MM.1S (cell line): ENCODE measurements at places on chromosomes 12 and 14.

- no peak overlapping the region for H3K4me3 ChIP-seq
- peak overlapping the region; percentile 33; the same call in 1 of the 2 replicates for H3K27ac ChIP-seq
- H3K4me1 ChIP-seq, result peaks cover 15% of the 10 kb centered on the region
- no peaks in the 10 kb centered on the region for H3K27me3 ChIP-seq
- no peaks in the 10 kb centered on the region for H3K36me3 ChIP-seq
Measured at GRCh38 chr12:28378736-28379135, 188.5 kb downstream of the CCDC91 start.

DNA sequence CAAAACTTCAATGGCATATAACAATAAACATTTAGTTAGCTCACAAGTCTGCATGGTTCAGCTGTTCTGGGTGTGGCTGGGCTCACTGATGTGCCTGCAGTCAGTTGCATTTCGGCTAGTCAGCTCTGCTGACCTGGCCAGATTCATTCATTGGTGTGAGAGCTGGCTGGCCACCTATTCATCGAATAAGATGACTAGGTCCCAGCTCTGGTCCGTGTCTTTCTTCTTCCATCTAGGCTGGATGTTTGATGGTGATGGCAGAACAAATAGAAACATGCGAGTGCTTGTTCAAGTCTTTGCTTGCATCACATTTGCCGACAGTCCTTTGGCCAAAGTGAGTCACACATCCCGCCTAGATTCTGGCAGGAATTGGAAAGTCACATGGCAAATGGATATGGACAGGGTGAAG, 203.3 kb upstream of the CRY1 start:
- H3K4me1 ChIP-seq, result no peaks in the 10 kb centered on the region
- DNase-seq, result no peak
- H3K27ac ChIP-seq, result no peak overlapping the region
- H3K27me3 ChIP-seq, result no peaks in the 10 kb centered on the region

DNA sequence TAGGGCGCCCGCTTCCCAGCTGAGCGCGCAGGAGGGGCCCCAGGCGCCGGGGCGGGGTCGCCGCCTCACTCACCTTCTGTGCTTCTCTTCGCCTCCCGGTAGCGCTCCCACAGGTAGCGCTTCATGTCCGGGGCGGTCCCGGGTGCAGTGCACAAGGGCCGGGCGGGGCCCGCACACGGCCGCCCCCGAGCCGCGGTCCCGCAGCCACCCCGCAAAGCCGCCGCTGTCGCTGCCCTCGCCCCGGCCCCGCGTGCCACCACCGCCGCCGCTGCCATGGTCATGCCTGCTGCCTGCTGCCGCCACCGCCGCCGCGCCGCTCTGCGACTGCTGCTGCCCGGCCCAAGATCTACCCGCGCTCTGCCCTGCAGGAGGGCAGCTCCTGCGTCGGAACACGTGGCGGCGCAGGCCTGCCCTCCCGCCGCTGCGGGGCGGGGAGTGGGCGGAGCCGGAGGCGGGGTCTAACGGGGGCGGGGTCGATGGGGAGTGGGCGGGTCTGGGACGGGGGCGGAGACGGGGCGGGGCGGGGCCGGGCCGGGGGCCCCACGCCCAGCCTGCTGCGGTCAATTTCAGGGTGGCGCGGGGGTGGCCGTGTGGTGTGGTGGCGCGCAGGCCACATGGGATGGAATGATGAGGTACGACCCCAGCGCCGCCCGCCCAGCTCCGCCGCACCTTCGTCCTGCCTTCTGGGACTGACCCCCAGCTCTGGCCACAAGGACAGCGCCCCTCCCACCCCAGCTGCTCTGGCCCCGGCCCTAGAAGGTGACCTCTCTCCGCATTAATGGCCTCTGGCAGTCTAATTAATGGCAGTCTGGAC, at the start of gene NT5DC3:
Gene NT5DC3, minus strand, starts transcription at position 359 of the 814 bp plus-strand sequence. Its CDS starts 78 bp downstream, at position 281.
- no peaks in the 10 kb centered on the region for H3K27me3 ChIP-seq
- H3K4me1 ChIP-seq, result peaks cover 16% of the 10 kb centered on the region
- peak within 1 kb of the TSS; percentile 54 for H3K27ac ChIP-seq
- DNase-seq, result peak; percentile 86
- H3K4me3 ChIP-seq, result peak within 1 kb of the TSS; percentile 96

GRCh38 chr12:55428331-55429243, 2.5 kb downstream of the OR6C76 start:
- H3K36me3 ChIP-seq, result no peaks in the 10 kb centered on the region
- no peak for DNase-seq
- no peaks in the 10 kb centered on the region for H3K4me1 ChIP-seq
- no peak overlapping the region for H3K4me3 ChIP-seq
- no peaks in the 10 kb centered on the region for H3K27me3 ChIP-seq

DNA sequence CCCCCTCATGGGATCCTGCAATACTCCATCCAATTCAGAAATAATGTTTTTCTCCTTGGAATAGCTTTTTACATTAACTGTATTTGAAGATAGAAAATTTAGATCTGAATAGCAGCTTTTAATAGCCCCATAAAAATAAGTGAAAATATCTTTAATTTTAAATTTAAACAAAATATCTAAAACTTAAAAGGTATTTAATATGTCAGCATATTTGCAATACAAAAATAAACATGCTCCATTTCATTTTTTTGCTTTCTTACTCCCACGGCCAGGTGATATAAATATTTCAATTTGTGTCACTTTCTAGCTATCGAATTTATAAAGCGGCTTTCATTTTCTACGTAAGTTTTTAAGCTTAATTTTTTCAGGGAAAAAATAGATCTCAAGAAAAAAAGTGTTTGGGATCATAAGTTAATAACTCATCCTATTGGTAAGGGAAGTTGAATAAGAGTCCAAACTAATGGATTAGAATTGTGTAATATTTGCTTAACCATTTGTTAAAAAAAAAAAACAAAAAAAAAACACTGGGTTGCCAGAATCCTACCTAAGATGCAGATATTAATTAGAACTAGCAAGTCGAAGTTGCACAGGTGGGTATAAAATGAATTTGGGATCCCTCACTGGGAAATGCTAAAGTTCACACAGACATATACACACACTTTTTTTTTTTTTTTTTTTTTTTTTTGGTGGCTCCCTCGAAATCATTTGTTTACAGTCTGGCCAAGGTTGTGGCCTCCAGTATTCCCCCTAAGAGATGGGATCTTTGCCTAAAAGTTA, 47.6 kb downstream of the PPP2R5C start:
- H3K36me3 ChIP-seq, result no peaks in the 10 kb centered on the region
- no peaks in the 10 kb centered on the region for H3K27me3 ChIP-seq
- peak overlapping the region; percentile 87 for H3K4me3 ChIP-seq
- no peak for DNase-seq

- peak; percentile 31 for DNase-seq
- no peaks in the 10 kb centered on the region for H3K27me3 ChIP-seq
- H3K36me3 ChIP-seq, result no peaks in the 10 kb centered on the region
Measured at GRCh38 chr12:124388679-124389137, 93.8 kb downstream of the RFLNA start.

DNA sequence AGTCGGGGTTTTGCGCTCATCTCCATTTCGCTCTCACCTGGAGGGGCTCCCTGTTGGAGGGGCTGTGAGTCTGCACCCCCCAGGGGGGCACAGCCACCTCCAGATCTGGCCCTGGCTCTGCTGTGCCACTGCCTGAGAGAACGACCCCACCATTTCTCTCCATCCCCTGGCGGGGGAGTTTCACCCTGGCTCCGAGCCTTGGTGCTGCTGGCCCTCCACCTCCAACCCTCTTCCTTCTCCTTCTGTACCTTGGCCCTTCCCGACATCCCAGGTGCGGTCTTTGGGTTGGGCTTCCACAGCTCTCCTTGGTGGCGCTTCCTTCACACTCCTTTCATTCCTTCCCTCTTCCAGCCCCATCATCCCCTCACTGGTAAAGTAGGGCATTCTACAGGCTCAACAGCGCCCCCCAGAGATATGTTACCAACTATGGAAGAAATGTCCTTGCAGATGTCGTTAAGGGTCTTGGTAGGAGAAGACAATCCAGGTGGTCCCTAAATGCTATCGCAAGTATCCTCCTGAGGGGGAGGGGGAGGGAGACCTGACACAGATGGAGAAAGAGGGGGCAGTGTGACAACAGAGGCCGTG, 16.3 kb downstream of the SERPINA1 start:
- DNase-seq, result no peak
- H3K4me3 ChIP-seq, result no peak overlapping the region
- H3K4me1 ChIP-seq, result no peaks in the 10 kb centered on the region

DNA sequence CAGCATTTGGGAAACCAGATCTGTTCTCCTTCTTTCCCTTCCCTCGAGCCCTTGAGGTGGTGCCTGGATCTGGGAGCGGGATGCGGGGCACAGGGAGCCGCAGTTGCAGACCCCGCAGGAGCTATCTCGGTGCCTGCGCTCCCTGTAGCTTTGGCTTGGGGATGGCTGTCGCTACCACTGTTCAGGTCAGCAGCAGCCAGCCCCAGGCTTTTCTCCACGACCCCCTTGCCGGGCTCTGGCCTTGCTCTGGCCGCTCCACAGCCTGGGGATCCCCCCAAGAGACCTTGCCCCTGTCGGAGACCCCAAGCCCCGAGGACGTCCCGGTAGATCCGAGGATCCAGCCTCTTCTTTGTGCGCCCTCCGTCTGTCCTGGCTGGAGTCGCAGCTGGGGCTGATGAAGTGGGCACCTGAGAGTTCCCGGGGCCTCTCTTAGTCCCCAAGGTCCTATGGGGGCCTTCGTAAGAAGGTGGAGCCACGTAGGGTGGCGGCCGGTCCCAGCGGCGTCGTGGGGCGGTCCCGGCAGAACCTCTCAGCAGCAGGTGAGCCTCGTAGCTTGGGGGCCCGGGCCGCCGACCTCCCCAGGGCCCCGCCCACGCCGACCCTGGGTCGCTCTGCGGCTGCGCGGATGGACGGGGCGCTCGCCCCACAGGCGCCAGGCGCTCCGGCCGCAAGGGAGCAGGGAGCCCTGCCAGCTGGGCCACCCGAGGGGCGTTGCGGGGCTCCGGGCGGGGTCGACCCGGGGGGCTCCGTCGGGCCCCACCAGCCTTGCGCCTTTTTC, 1.3 kb downstream of the DDN start:
- H3K4me3 ChIP-seq, result peak overlapping the region; percentile 68
- no peaks in the 10 kb centered on the region for H3K36me3 ChIP-seq
- H3K4me1 ChIP-seq, result peaks cover 8% of the 10 kb centered on the region
- peaks cover 21% of the 10 kb centered on the region for H3K27me3 ChIP-seq
- H3K27ac ChIP-seq, result no peak overlapping the region

- no peaks in the 10 kb centered on the region for H3K4me1 ChIP-seq
- H3K27ac ChIP-seq, result no peak overlapping the region
- H3K27me3 ChIP-seq, result no peaks in the 10 kb centered on the region; the same call in 1 of the 2 replicates
- H3K36me3 ChIP-seq, result no peaks in the 10 kb centered on the region
- no peak overlapping the region for H3K4me3 ChIP-seq
Measured at GRCh38 chr12:55695349-55695748, 12.4 kb downstream of the ITGA7 start.

GRCh38 chr14:101313268-101313667, 248.0 kb upstream of the DIO3 start:
- H3K4me3 ChIP-seq, result no peak overlapping the region
- no peak overlapping the region for H3K27ac ChIP-seq
- H3K4me1 ChIP-seq, result no peaks in the 10 kb centered on the region
- H3K27me3 ChIP-seq, result peaks cover 8% of the 10 kb centered on the region; the same call in 1 of the 2 replicates

DNA sequence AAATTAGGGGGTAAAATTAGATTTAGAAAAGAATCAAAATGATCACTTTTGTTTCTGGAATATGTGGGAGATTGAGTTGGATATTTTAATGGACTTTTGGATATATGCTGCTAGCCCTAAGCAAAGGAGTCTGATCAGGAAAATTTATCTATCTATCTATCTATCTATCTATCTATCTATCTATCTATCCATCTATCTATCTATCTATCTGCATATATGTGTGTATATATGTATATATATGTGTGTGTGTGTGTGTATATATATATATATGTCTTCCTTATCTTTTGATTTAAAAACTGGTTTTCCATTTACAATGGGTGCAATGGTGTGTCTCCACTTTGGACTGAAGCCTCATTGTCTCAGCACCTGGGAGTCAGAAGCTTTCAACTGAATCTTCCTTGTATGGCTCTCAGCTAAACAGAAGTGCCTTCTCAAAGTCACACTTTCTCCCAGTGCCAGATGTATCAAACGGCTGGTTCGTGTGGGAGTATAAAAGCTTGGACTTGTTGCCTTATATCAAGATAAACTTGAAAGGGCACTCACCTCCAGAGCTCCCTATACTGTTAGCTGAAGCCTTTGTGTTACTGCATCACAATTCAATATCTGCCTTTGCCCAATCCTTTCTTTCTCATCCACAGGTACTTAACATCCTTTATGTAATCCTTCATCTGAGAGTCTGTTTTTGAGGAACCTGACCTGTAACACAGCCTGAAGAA, 31.6 kb upstream of the CD69 start:
- H3K4me1 ChIP-seq, result peaks cover 9% of the 10 kb centered on the region
- H3K4me3 ChIP-seq, result no peak overlapping the region
- 0 out of 2 replicates have a peak, but pooled peaks cover 5% of the 10 kb centered on the region for H3K27me3 ChIP-seq
- H3K36me3 ChIP-seq, result no peaks in the 10 kb centered on the region

GRCh38 chr12:75599061-75599460, 87.7 kb upstream of the KRR1 start:
- H3K4me3 ChIP-seq, result no peak overlapping the region
- DNase-seq, result no peak
- H3K4me1 ChIP-seq, result peaks cover 11% of the 10 kb centered on the region
- no peaks in the 10 kb centered on the region for H3K36me3 ChIP-seq

GRCh38 chr12:40697566-40698259, 5.5 kb downstream of the CNTN1 start:
- H3K27me3 ChIP-seq, result no peaks in the 10 kb centered on the region
- DNase-seq, result no peak
- no peaks in the 10 kb centered on the region for H3K36me3 ChIP-seq
- H3K4me1 ChIP-seq, result no peaks in the 10 kb centered on the region
- H3K27ac ChIP-seq, result no peak overlapping the region

- H3K4me3 ChIP-seq, result no peak overlapping the region
- no peak overlapping the region for H3K27ac ChIP-seq
- DNase-seq, result no peak
- no peaks in the 10 kb centered on the region for H3K4me1 ChIP-seq
- H3K36me3 ChIP-seq, result no peaks in the 10 kb centered on the region
Measured at GRCh38 chr14:104134061-104134965, 4.1 kb upstream of the KIF26A start.

GRCh38 chr14:60654334-60654821, 5.1 kb upstream of the SIX1 start:
- H3K4me1 ChIP-seq, result no peaks in the 10 kb centered on the region
- no peak overlapping the region for H3K4me3 ChIP-seq
- H3K27ac ChIP-seq, result no peak overlapping the region
- H3K36me3 ChIP-seq, result no peaks in the 10 kb centered on the region

DNA sequence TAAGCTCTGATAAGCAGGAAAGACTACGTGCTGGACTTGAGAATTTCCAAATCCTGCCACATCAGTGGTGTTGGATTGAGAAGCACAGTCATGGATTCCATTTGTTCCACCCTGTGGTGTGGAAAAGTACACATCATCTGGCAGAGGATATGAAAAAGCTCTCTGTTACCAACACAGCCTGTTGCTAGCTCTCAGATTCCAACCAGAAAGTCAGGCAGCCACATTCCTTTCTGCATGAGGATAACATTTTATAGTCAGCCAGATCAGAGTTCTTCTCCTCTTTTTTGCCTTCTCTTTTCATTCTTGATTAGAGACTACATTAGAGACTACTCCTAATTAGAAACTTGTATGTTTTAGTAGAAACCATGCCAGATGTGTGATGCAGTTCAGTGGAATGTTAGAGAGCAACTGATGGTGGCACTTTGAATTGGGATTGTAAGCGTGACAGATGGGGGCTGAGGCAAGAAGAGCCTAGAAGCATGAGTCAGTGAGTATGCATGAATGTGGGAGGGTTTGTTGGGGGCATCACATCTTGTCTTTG, 61.2 kb upstream of the STXBP6 start:
- H3K4me3 ChIP-seq, result no peak overlapping the region
- no peak overlapping the region for H3K27ac ChIP-seq
- DNase-seq, result no peak
- no peaks in the 10 kb centered on the region for H3K27me3 ChIP-seq
- no peaks in the 10 kb centered on the region for H3K4me1 ChIP-seq
